ENCODE measurements at places on chromosomes 16 and 17.

GRCh38 chr17:80762076-80762475 is 217.4 kb downstream of the RPTOR start:
- H3K27ac ChIP-seq: peak overlapping the region; percentile 98
- peaks cover 56% of the 10 kb centered on the region for H3K36me3 ChIP-seq
- H3K4me1 ChIP-seq: peaks cover 82% of the 10 kb centered on the region
- DNase-seq: peak; percentile 40
- H3K27me3 ChIP-seq: no peaks in the 10 kb centered on the region

DNA sequence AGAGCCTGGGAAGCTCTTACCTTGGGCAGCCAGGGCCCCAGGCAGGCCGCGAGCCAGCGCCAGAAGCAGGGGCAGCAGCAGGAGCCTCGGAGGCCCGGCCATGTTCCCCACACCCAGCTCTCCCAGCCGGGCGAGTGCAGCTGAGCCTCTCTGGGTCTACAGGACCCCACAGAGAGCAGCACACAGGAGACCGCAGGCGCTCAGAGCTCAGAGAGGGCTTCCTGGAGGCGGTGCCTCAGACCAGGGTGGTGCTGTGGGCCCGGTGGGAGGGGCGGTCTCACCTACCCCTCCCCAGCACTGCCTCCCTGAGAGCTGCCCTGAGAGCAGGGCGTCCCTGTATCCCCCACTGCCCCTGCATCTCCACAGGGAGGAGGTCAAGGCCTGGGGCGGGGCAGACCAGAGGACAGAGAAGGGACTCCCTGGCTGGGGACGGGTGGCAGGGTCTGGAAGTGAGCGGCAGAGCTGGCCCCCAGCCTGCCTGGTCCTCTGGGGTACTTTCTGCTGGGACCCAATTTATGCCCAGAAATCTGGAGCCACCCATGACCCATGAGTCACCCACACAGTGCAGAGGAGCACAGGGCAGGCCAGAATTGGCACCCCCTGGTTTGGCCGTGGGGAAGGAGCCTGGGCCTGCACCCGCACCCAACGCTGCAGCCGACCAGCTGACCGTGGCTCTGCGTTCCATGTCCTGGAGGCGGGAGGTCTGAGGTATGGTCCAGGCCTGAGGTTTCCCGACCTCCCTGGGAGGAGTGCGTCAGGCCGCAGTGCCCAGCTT is at the start of gene CD7:
CD7 (minus strand) TSS at position 215 of the 775 bp plus-strand sequence; CDS start at position 102, 113 bp downstream.
- no peaks in the 10 kb centered on the region for H3K27me3 ChIP-seq
- H3K4me3 ChIP-seq: no peak within 1 kb of the TSS
- H3K4me1 ChIP-seq: peaks cover 22% of the 10 kb centered on the region
- peak; percentile 84 for DNase-seq
- H3K36me3 ChIP-seq: peaks cover 54% of the 10 kb centered on the region

DNA sequence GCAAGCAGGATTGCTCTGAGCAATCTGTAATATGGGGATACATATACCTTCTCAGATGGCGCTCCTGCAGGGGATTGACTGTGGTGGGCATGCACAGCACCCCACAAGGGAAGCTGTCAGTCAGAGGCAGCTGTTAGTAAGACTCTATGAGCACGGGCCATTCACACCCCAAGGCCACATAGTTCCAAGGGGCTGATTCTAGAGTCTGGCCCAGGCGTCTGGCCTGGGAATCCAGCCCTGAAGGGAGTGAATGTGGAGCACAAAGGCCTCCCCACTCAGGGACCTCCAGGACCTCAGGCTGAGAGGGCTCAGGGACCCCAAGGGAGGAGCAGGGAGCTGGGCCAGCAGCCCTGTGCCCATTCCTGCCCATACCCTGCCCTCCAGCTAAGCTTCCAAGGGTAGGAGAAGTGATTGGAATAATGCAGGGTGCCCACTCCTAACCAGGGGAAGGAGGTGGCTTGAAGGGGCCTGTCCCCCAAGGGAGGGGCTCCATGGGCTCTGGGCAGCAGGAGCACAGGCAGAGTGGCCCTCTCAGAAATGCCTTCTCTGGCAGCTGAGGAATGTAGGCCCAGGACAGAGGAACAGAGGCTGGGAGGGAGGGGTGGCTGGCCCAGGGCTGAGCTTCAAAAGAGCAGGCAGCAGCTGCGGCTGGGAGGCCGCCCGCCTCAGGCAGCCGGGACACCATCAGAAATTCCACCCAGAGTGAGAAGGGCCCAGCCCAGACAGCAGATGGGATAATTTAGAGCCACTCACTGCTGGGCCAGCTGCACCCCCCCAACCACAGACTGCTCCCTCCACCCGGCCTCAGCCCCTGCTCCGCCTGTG is 48.9 kb upstream of the MRPS23 start:
- peaks cover 10% of the 10 kb centered on the region for H3K4me1 ChIP-seq
- DNase-seq: no peak
- H3K27ac ChIP-seq: no peak overlapping the region
- no peaks in the 10 kb centered on the region for H3K36me3 ChIP-seq
- H3K27me3 ChIP-seq: peaks cover under 1% of the 10 kb centered on the region

DNA sequence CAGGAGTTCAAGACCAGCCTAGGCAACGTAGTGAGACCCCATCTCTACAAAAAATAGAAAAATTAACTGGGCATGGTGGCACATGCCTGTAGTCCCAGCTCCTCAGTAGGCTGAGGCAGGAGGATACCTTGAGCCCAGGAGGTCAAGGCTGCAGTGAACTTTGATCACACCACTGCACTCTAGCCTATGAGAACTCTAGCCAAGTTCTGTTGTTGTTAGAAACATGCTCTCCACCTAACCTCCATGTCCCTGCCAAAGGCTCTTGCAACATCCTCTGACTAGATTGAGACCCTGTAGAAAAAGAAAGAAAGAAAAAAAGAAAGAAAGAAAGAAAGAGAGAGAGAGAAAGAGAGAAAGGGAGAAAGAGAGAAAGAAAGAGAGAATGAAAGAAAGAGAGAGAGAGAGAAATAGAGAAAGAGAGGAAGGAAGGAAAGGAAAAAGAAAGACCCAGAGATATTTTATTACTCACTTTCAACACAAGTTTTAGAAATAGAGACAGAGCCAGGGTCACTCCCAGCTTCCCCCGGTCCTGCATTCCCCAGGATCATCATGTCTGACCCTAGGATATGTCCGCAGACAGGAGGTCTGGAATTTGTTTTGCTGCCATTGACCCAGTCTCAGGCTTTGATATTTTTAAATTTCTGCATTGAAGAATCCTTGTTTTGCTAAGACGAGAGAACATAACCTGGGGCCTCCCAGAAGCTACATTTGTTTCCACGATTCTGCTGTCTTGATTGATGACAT is 376.5 kb upstream of the CDH5 start:
- no peaks in the 10 kb centered on the region for H3K27me3 ChIP-seq
- no peak overlapping the region for H3K27ac ChIP-seq
- H3K4me3 ChIP-seq: no peak overlapping the region
- DNase-seq: no peak

DNA sequence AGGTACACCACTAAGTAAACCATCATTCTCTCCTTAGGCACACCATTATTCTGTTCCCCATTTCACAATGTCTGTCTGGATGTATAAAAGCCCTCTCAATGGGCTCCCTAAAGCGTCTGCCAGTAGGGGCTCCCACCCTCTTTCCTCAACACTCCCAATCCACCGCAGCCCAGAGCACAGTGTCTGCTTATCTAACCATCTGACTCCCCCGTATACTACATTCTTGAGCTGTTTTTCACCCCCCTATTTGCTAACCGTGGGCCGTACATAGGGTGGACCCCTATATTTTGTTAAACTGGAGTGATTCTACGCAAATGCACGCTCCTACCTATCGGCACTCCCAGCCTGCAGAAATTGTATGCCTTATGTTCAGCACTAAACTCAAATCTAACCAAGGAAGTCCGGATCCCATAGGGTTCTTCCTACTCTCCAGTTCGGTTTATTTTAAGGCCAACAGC is 685 bp upstream of the PSMD3 start:
- peaks cover 39% of the 10 kb centered on the region for H3K36me3 ChIP-seq
- H3K4me3 ChIP-seq: peak overlapping the region; percentile 95
- H3K27me3 ChIP-seq: peaks cover 6% of the 10 kb centered on the region
- H3K4me1 ChIP-seq: peaks cover 35% of the 10 kb centered on the region
- no peak for DNase-seq

GRCh38 chr17:36856222-36856621 is 81.1 kb upstream of the LHX1 start:
- H3K27me3 ChIP-seq: peaks cover 7% of the 10 kb centered on the region
- peaks cover 23% of the 10 kb centered on the region for H3K4me1 ChIP-seq
- H3K4me3 ChIP-seq: no peak overlapping the region
- H3K36me3 ChIP-seq: no peaks in the 10 kb centered on the region
- no peak for DNase-seq

GRCh38 chr16:19804538-19805323 is 79.9 kb downstream of the GPRC5B start:
- H3K36me3 ChIP-seq: no peaks in the 10 kb centered on the region
- peaks cover 15% of the 10 kb centered on the region for H3K4me1 ChIP-seq
- peak overlapping the region; percentile 76 for H3K27ac ChIP-seq
- H3K27me3 ChIP-seq: no peaks in the 10 kb centered on the region
- no peak for DNase-seq

- H3K4me1 ChIP-seq: no peaks in the 10 kb centered on the region
- no peak overlapping the region for H3K4me3 ChIP-seq
- no peak overlapping the region for H3K27ac ChIP-seq
Measured at GRCh38 chr17:81126281-81127132, 38.8 kb upstream of the PVALEF start.

- peaks cover 72% of the 10 kb centered on the region for H3K36me3 ChIP-seq
- no peaks in the 10 kb centered on the region for H3K27me3 ChIP-seq
- H3K4me3 ChIP-seq: peak overlapping the region; percentile 93
- H3K27ac ChIP-seq: peak overlapping the region; percentile 98
- peaks cover 33% of the 10 kb centered on the region for H3K4me1 ChIP-seq
Measured at GRCh38 chr16:88809068-88809675, 2.6 kb downstream of the APRT start.

DNA sequence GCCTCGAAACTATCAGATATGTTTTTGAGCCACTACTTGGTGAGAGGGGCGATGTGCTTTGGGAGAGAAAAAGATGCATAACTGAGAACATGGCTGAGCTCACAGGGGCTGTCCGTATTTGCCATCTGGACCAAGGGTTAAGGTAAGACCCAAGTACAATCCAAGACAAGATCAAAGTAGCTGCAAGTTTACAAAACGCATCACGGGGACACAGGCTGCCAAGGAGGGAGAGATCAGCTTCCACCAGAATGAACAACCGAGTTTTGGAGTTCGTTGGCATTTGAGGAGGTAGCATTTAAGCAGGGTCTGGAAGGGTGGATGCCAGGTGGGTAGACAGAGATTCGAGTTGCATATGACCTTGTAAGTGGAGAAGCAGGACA is 2.2 kb downstream of the PITPNC1 start:
- H3K27ac ChIP-seq: peak overlapping the region; percentile 87
- H3K27me3 ChIP-seq: no peaks in the 10 kb centered on the region
- DNase-seq: no peak
- H3K4me3 ChIP-seq: peak overlapping the region; percentile 84

DNA sequence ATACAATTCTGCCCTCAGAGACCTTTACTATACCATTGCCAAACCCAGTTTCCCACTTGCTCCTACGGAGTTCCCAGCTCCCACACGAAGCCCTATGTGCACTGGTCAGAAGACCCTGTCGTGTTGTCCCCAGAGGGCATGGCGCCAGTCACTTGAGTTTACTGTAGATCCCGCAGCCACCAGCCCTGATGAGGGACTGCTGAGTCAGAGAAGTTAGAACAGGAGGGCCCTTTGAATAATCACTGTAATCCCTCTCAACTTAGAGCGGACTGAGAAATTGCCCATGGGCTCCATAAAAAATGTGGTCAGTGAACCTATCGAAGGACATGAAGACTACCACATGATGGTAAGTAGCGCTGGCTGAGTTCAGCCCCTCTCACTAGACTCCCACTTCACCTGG is 9.2 kb downstream of the UBFD1 start:
- no peaks in the 10 kb centered on the region for H3K4me1 ChIP-seq
- DNase-seq: no peak
- no peak overlapping the region for H3K27ac ChIP-seq
- H3K27me3 ChIP-seq: no peaks in the 10 kb centered on the region

- no peak overlapping the region for H3K27ac ChIP-seq
- no peak for DNase-seq
- H3K4me3 ChIP-seq: no peak overlapping the region
- no peaks in the 10 kb centered on the region for H3K27me3 ChIP-seq
- H3K4me1 ChIP-seq: no peaks in the 10 kb centered on the region
Measured at GRCh38 chr16:12298285-12298684, 321.8 kb downstream of the SNX29 start.

- no peak for DNase-seq
- no peaks in the 10 kb centered on the region for H3K4me1 ChIP-seq
- H3K27ac ChIP-seq: no peak overlapping the region
- H3K4me3 ChIP-seq: no peak overlapping the region
- no peaks in the 10 kb centered on the region for H3K36me3 ChIP-seq
- no peaks in the 10 kb centered on the region for H3K27me3 ChIP-seq
Measured at GRCh38 chr17:10815319-10815718, 11.4 kb upstream of the TMEM238L start.

DNA sequence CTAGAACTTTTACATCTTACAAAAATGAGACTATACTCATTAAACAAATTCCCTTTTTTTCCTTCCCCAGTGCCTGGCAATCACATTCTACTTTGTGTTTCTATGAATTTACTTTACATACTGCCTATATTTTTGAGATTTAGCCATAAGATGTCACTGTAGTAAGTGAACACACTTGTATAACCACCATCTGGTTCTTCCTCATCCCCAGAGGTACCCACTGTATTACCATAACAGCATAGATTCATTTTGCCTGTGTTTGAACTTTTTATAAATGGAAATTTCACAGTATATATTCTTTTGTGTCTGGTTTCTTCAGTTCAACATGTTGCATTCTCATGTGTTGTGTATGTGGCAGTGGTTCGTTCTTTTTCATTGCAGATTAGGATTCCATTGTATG is 15.8 kb downstream of the CYB5B start:
- H3K4me3 ChIP-seq: no peak overlapping the region
- peaks cover 72% of the 10 kb centered on the region for H3K36me3 ChIP-seq
- no peaks in the 10 kb centered on the region for H3K27me3 ChIP-seq
